Kidney (tissue), 22 donors: ENCODE measurements at places on chromosomes 13 and 19. TPM values are rescaled to one million over a fixed set of nuclear protein-coding genes. Genes with fewer than 3 reads are reported as not detected.
A peak's percentile ranks its signal among the peaks of the same experiment; 100 is the strongest.

- no peak for DNase-seq
These were observed 124.9 kb downstream of the KCNRG start for GRCh38 chr13:50140153-50140552.

- DNase-seq, result no peak
These were observed 68.2 kb downstream of the CDADC1 start for GRCh38 chr13:49315756-49316482.

DNA sequence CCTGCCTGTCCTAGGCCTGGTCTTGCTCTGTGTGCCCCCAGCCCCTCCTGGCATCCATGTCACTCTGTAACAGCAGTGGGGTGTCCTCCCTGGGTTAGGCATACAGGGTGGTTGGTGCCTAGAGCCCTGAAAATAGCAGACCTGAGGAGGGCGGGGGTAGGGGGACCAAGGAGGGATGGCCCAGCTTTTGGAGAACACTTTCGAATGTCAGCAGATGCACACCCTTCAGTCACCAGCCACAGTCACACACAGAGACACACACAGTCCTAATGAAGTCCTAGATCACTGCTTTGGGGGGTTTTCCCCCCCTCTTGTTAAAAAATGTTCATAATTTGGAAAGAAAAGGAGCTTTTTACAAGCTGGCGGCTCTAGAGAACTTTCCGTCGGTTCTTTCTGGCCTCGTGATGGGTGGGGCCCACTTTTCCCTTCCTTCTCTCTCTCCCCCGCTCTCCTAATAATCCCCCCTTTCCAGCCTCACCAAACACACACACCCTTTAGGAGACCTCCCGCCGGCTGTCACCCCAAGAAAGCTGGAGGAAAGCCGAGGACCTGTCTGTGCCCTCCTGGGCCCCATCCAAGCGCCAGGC is 47.9 kb downstream of the LYL1 start:
- DNase-seq, result no peak

DNA sequence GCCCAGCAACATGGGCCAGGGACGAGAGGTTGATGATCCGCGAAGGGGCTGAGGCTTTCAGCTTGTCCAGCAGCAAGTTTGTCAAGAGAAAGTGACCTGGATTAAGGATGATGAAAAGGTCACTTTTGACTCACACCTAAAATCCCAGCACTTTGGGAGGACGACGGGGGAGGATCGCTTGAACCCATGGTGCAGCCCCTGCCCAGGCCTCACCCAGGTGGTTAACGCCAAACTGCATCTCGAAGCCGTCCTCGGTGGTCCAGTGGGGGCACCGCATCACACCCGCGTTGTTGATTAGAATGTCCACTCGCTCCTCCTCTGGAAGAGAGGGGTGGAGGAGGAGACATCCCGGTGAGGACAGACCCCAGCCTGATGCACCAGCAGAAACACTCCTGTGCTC is 10.4 kb upstream of the GP6 start:
- DNase-seq, result no peak

ZNF543 gene
- total RNA-seq, result 10.2 TPM

C1QTNF9 gene
- 0.25 TPM for total RNA-seq

DNA sequence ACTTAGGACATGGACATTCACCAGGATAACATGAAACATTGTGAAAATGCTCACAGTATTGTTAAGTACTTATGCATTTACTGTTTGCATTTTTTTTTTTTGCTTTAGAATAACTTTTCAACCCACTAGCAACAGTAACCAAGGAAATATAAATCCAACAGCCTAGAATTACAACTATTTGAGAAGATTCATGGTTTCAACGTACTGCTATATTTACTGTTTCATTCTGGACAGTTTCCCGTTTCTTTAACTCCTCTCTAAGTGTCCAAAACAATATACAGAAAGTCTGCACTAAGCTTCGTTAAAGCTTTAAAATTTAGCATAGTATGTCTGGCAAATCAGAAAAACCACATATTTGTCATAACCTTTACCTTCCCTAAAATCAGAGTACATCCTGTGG is 2.7 kb downstream of the SMAD9 start:
- peak; percentile 84 for DNase-seq
